ENCODE measurements at places on chromosomes 3 and 15.

DNA sequence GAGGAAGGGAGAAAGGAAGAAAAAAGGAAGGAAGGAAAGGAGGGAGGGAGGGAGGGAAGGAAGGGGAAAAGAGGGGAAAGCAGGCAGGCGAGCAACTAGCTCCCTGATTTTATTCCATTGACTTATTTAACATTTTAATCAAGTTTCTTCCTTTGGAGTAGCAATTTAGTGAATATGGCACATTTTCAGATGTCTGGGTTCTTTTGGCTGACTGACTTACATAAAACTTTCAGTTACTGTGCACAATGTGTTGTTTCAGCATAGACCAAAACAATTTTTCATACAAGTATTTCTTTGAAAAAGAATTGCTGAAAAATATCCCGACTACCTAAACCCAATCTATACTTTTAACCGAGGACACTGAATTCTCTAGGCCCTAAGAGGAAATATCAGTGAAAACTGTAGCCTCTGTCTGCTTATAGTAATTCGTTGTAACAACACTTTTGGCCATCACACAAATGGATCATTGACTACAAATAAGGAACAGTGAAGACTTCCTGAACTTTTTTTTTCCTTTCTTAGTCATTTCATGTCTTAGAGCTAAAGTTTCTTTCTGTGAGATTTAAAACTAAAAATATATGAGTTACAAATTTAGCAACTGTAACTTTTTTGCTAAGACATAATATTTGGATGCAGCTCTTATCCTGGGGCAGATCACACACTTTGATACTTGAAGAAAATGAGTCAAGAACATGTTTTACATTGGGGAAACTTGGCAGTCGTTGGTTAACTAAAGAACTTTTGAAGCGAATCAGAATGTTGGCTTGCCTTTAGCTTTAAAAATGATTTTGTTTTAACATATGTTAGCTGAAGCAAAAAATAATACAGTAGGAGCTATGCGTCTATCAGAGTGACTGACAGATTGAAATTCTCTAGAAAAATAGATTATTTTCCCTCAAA lies 79.6 kb downstream of the SOX2 start:
- no peak for DNase-seq

GRCh38 chr15:52309154-52309548 lies 13.5 kb upstream of the MYO5C start:
- DNase-seq = no peak

GRCh38 chr3:71244826-71245488 lies 338.6 kb downstream of the FOXP1 start:
- no peak for DNase-seq

DNA sequence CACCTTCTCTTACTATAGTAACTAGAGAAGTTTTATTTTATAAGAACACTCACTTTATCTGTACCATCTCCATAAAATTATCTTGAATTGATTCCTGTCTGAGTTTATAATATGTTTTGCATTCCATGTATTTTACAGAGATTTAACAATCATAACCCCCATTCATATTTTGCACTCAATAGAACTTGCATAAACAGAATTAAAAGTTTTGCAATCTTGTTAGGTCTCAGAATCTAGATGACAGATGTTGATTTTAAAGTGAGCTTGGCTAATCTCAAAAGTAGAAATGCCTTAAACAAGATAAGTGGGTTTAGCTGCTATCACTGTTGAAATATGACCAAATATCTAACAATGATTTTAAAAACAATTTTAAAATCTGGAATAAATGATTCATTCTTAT lies 107.9 kb upstream of the EPHA6 start:
- no peak for DNase-seq

- no peak for DNase-seq
Observed at GRCh38 chr3:16378920-16379319, 113.9 kb downstream of the OXNAD1 start.

- no peak for DNase-seq
Observed at GRCh38 chr3:88141458-88142083, 8.2 kb upstream of the C3orf38 start.

DNA sequence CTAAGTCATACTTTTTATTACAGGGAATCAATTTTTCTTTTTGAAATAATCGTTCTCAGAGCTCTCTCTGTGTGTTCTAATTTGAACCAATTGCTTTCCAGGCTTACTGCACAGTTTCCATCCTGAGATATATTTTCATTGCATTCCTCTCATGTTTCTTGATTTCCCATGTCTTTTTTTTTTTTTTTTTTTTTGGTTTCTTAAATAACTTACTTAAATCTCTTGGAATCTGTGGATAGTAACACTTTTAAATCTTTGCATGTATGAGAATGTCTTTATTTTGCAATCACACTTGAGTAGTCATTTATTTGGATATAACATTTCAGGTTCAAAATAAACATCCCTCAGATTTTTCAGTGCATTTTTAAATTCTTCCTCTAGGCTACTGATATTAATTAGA lies 14.5 kb upstream of the ABTB1 start:
- no peak for DNase-seq

DNA sequence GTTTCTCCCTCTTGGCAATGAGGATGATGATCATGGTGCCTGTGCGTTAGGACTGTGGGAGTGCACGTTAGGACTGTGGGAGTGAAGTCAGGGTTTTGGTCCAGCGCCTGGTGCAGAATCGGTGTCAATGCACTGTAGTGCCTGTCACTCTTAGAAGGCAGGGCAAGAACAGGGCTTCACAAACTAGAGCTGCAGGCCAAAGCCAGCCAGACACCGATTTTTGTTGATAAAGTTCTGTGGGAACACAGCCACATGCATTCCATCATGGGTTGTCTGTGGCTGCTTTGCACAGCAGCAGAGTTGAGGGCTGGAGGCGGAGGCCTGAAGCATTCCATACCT lies 32.6 kb upstream of the NR2C2 start:
- DNase-seq = no peak

GRCh38 chr3:194584320-194584776 lies 48.9 kb downstream of the TMEM44 start:
- no peak for DNase-seq

- no peak for DNase-seq
Observed at GRCh38 chr3:122064326-122064725, 9.2 kb downstream of the CD86 start.

DNA sequence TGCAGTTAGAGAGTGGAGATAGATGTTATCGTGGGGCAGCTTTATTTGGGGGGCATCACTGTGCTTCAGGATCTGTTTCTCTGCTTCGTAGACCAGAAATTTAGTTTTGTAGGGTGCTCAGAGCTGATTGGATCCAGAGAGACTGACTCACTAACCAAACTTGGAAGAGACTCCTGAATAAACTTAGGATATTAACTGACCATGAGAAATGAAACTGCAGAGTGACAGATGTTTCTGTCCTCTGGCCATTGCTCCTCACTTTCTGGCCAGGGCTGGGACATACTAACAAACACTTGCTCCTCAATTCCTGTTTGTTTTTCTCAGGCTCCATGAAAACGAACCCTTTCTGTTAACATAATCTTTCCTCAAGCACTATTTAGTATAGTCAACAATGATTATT lies 4.3 kb downstream of the ZNF592 start:
- DNase-seq = no peak

GRCh38 chr3:173479301-173479700 lies 81.8 kb downstream of the NLGN1 start:
- no peak for DNase-seq

- DNase-seq = no peak
Observed at GRCh38 chr3:66029443-66029842, 9.3 kb downstream of the MAGI1 start.

- no peak for DNase-seq
Observed at GRCh38 chr3:140832883-140833282, 108.8 kb upstream of the SLC25A36 start.

- DNase-seq = no peak
Observed at GRCh38 chr3:150385296-150386242, 22.5 kb upstream of the TSC22D2 start.

DNA sequence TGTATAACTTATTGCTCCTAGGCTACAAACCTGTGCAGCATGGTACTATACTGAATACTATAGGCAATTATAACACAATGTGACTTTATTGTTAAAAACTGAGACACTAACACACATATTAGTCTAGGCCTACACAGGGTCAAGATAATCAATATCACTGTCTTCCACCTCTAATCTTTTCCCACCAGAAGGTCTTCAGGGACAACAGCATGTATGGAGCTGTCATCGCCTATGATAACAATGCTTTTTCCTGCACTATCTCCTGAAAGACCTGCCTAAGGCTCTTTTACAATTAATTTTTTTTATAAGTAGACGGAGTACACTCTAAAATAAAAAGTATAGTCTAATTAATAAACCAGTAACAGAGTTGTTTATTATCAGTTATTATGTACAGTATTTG lies 60.9 kb downstream of the LRRC28 start:
- DNase-seq = no peak

DNA sequence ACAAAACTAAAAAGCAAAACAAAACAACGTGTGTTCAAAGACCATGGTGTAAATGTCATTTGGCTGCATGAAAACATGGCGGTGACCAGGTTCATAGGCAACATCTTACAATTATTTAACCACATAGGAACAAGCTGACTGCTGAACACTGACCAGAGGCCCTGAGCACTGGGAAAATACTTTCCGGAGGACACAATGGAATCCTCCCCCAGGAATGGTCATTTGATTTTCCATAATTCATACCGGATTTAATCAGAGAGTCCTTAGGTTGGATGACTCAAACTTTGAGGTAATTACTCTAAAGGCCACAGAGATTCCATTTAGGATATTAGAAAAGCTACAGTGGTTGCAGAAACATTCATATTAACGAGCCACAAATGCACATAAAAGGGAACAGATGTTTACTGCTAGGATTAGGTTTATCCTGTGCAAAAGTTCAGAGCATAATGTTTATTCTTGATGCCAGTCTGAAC lies 254.7 kb downstream of the NR1D2 start:
- DNase-seq = no peak

- DNase-seq = no peak
Observed at GRCh38 chr3:111068574-111068973, 3.0 kb upstream of the NECTIN3 start.

DNA sequence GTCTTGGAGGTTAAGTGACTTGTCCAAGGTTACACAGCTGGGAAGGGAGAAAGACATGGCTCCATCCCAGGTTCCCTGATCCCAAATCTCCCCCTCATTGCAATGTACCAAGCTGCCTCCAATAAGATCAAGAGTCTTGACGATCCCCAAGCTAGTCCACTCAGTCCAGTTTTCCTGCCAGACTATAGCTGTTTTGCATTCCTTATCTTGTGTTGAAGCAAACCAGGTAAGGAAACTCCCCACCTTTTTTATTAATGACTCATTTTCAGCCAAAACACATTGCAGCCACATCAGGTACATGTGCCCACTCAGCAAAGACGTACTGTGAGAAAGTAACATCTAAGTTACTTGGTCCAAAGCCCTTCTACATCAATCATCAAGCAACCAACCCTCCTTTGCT lies 41.9 kb downstream of the LIPC start:
- no peak for DNase-seq

GRCh38 chr15:36589971-36590370 lies 10.5 kb downstream of the CDIN1 start:
- DNase-seq = no peak

GRCh38 chr3:186806089-186807055 lies at the start of gene RFC4:
TSS of gene RFC4 (minus strand) at chr3:186806482. CDS start at chr3:186804713, 1,769 bp downstream.
- DNase-seq = peak; percentile 75

- DNase-seq = no peak
Observed at GRCh38 chr3:191362037-191362436, 31.7 kb upstream of the UTS2B start.

- DNase-seq = no peak
Observed at GRCh38 chr15:101504866-101505609, 15.5 kb upstream of the PCSK6 start.

GRCh38 chr3:141754032-141754431 lies 9.2 kb upstream of the GRK7 start:
- no peak for DNase-seq

DNA sequence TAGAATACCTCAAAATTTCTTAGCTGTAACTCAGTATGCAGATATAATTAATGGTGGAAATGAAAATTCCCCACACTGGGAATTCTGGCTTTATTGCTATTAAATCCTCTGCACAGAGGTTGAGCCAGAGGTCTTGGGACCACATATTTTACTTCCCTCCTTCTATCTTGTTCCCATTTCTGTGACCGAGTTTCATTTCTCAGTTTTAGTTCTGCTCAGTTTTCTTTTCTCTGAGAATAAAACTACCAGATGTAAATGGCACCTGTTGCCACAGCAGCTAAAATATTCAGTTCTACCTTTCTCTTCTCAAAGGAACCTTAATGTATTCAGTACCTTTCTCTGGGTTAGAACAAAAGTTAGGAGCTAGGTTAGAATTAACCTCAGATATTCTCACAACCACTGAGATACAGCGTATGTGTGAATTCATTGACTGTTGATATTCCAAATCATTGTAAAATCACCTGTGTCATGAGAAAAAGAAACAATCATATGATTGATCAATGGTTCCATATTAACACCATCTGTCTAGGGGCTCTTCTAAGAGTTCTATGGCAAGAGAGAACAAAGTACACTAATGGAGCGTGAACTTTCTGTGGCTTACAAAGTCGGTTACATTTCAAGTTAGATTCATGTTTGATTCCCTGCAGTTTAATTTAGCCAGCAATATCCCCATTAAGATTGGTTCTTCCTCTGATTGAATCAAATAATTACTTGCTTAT lies 374.1 kb downstream of the EFHB start:
- no peak for DNase-seq
